Activated CD4-positive, alpha-beta memory T cell treated with anti-CD3 and anti-CD28 coated beads for 36 hours (primary cell): ENCODE measurements at places on chromosomes 7 and 10. TPM values are rescaled to one million over a fixed set of nuclear protein-coding genes. Genes with fewer than 3 reads are reported as not detected.
A peak's percentile ranks its signal among the peaks of the same experiment; 100 is the strongest.

DNA sequence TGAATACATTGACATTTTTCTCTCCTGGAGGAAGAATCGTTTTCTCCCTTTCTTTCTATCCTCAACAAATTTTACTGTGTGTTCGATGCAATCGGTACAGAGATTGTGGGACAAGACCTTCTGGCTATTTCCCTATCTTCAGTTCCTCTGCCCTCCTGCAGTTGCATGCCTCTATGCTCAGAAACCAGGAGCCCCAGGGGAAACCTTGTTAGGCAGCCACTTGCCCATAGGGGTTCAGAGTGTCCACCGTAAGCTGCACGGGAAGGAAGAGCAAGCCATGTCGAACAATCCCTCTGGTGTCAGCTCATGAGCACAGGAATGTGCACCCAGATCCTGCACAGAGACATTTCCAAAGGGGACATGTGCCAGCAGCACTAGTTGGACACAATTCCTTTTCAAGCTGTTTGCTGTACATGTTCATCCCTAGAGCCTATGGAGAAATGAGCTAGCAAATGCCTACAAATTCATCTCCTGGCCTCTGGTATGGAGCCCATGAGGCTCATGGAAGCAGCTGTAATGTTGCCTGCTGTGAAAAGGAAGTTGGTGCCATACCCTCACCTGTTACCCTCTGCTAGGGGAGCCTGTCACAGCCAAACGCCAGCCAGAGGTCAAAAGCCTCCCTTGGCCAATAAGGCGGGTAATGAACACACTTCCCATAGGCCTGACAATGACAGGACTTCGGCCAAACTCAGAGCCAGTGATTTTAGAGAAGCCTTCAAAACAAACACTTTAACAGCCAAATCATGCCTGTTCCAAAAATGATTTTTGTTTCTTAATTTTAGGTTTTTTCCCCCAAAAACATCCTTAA, 35.9 kb upstream of the ASAH2 start:
- no peak for DNase-seq

- DNase-seq, result no peak
Measured at GRCh38 chr7:69418869-69419670, 179.2 kb upstream of the AUTS2 start.

GRCh38 chr10:109898666-109899355, 24.5 kb downstream of the XPNPEP1 start:
- DNase-seq, result no peak

DNA sequence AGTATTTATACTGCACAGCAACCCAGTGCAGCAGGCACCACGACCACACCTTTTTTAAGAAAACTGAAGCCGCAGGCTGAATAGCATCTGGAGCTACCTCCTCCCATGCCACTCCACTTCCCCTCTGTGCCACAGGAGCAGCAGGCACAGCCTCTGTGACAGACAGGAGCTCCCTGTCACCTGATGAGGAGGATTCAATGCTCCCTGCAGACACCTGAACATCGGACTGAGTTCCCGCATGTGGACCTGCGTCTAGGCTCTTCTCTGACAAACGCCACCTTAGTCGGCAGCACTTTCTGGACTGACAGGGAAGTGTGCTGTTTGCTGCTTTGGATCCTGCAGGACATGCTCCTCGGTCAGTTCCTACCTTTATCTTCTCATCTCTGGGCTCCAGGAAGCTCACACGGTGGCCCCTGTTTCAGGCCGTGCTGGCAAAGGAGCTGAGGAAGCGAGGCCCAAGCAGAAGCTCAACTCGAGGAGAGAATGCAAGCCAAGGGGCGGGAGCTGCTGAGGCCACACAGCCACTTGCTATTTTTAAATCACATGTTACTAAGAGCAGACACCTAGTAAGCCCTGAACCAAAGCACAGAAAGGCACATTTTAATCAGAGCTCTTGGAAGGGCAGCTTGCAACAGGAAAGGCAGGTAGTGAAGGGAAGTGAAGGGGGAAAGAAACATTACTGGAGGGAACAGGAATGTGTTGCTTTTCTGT, 56.6 kb downstream of the VOPP1 start:
- peak; percentile 53 for DNase-seq

GRCh38 chr7:54664235-54665228, 94.5 kb downstream of the SEC61G start:
- peak; percentile 33 for DNase-seq

The DDC gene
- not detected for total RNA-seq

GRCh38 chr7:69651101-69651590, 52.9 kb downstream of the AUTS2 start:
- DNase-seq, result no peak

- DNase-seq, result no peak
Measured at GRCh38 chr10:36489181-36489580, 636.2 kb upstream of the ANKRD30A start.

The GET4 gene
- 27.1 TPM for total RNA-seq

GRCh38 chr10:43055991-43056567, 20.8 kb upstream of the RET start:
- peak; percentile 4 for DNase-seq

DNA sequence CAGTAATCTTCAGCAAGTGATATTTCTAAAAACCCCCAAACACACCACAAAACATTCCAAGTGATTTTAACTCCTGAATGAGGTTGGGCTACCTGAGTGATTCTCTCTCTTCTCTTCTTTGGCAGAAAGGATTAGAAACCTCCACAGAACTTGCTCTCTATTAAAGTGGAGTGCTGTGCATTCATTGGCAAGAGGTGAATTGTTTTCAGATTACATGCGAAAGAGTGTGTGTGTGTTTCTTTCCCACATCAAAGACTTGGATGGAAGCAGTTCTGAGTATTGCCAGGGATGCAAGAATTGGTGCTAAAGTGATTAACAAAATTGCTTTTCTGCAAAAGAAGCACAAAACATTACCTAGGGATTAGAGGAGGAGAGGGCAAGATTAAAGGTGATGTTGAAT, 13.1 kb upstream of the FBXW4 start:
- no peak for DNase-seq

The FAM237B gene
- total RNA-seq, result not detected

- DNase-seq, result no peak
Measured at GRCh38 chr7:17185690-17186070, 112.8 kb upstream of the AHR start.

The PRSS37 gene
- not detected for total RNA-seq

The GPR26 gene
- total RNA-seq, result not detected

The GSTO2 gene
- total RNA-seq, result 2.6 TPM

DNA sequence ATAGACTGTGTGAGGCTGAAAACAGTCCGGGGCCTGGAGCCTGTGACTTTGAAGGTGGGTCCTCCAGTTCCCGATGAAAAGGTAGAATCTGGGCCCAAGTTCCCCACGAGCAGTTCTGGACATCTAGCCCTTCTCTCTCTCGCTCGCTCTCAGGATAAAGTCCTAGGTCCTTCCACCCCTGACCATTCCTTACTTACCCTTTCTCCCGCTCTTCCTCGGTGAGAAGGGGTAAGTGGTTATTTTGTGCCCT, 713 bp downstream of the IMMP2L start:
- peak; percentile 11 for DNase-seq

The DEPP1 gene
- total RNA-seq, result 0.40 TPM

The CPEB3 gene
- 1.4 TPM for total RNA-seq

DNA sequence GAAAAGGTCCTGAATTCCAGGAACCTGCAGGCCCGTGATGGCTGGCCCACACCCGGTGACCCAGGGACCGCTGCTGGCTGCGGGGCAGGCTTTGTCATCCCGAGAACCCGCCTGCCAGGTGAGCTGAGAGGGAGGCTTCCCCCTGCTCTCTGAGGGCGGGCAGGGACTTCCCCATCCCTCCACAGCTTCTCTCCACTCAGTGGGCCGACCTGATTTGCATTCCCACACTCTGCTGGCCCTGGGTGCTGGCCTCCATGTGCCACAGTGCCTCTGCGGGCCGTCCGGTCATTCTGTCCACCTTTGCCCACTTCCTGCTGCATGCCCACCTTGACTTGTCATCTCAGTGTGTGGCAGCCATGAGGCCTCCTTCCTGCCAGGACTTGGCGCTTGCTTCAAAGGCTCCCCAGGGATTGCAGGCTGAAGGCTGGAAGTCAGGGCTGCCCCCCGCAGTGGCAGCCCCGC, 35.3 kb downstream of the PALD1 start:
- DNase-seq, result peak; percentile 73

The DRGX gene
- not detected for total RNA-seq

GRCh38 chr7:28458732-28459131, 46.4 kb downstream of the CREB5 start:
- no peak for DNase-seq

- DNase-seq, result no peak
Measured at GRCh38 chr7:11403781-11404180, 428.2 kb downstream of the THSD7A start.

DNA sequence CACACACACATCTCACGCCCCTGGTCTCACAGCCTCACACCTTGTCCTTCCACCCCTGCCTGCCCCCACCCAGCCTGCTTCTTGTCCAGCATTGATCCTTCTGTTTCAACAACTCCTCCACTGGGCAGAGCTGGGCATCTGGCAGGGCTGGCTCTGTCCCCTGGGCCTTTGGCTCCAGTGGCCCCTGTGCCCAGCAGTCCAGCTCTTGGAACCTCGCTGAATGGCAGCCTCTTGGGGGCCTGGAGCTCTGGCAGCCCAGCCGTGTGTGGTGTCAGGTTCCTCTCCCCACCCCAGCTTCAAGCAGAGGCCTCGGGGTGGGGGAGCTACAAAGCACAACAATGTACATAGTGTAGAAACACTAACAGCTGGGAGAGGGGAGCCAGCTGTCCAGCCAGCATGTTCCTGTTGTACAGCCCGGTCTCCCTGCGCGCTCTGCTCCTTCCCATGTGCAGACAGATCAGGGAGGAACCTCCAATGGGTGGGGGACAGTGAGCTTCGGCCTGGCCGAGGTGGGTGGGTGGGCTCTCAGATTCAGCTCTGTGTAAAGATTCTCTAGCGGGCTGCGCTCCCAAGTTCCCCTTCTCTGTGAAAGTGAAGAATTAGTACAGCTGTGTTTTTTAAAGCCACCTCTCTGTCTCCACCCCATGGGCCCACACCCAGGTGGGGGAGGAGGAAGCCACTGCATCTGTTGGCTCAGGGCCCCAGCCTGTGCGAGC, 19.4 kb downstream of the ZMIZ2 start:
- DNase-seq, result no peak

GRCh38 chr10:126263006-126263676, 125.1 kb downstream of the ADAM12 start:
- no peak for DNase-seq

DNA sequence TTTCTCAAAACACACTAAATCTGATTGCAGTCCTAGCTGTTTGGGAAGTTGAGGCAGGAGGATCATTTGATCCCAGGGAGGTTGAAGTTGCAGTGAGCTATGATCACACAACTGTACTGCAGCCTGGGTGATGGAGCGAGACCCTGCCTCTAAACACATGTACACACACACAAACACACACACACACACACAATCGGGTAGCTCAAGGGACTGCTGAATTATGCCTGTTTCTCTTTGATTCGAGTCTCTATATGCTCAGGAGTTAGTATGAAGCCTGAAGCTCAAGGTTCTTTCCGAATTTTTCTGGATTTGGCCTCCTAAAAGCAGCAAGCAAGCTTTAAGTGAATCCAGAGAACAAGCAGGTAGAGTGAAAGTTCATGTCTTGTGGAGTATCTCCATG, 22.5 kb downstream of the PRTFDC1 start:
- no peak for DNase-seq

The WNT2 gene
- not detected for total RNA-seq

The NEUROG3 gene
- total RNA-seq, result not detected

DNA sequence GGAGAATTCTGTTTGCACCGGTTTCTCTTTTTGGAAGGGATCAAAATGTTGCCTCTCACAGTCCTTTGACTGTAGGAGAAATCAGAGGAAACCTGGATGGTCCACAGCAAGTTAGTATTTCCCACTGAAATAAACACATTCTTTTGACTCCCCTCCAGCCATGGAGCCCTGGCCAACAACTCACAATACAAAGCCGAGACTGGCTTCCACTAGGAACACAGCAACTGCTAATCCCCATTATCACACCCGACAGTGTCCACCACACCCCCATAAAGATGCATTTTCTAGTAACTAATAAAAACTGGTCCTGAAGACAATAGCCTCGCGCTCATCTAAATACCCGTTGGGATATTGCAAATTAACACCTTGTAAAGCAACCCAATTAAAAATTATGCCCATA, 798 bp upstream of the MACROH2A2 start:
- DNase-seq, result no peak

GRCh38 chr7:117555260-117555659, 75.4 kb downstream of the CFTR start:
- no peak for DNase-seq

- no peak for DNase-seq
Measured at GRCh38 chr10:44809647-44810046, 101.5 kb upstream of the TMEM72 start.

GRCh38 chr10:125152450-125153368, 7.7 kb downstream of the CTBP2 start:
- no peak for DNase-seq

DNA sequence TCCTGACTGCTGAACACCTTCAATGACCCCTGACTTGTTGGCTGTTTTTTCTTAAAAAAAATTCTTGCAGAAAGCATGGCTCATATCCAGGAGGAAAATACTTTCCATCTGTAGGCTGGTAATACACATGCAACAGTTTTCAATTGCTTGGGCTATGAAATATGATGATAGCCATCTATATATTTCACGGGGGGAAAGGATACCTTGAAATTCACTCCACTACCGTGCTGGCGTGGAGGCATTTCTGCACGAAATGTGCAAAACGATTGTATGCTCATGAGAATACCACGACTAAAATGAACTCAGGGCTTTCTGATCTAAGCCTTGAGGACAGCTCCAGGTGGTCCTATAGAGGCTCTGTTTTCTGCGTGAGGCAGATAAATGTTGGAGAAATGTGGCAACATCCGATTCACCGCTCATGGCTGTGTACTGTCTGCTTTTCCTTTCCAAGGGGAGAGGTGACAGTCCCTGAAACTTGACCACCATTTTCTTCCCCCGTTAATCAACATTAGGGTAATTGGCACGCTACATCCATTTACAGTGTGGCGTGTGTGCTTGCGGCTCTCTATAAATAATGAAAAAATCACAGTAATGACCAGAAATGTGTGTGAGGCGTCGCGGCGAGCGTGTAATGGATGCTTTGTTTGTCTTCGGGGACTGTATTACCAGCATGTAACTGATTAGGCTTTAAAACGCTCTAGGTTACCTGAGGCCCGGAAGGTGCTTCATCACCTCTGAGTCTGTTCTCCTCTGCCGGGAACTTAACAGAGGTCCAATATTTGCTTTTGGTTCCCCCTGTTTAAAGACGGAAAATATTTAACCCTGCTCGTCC, 12.8 kb upstream of the CARD11 start:
- DNase-seq, result no peak

GRCh38 chr10:127836966-127837365, 55.8 kb downstream of the CLRN3 start:
- DNase-seq, result no peak

The LIPM gene
- not detected for total RNA-seq

- DNase-seq, result peak; percentile 51
Measured at GRCh38 chr10:70093335-70093944, 39.2 kb downstream of the AIFM2 start.
